ENCODE measurements at places on chromosomes 7 and 10. TPM values are rescaled to one million over a fixed set of nuclear protein-coding genes. Genes with fewer than 3 reads are reported as not detected.

ELFN1 gene
- 3.5 TPM for total RNA-seq

IFIT3 gene
- total RNA-seq, result 22.4 TPM

GRCh38 chr7:48976253-48976652 lies 51.9 kb downstream of the CDC14C start:
- no peak for DNase-seq

DNA sequence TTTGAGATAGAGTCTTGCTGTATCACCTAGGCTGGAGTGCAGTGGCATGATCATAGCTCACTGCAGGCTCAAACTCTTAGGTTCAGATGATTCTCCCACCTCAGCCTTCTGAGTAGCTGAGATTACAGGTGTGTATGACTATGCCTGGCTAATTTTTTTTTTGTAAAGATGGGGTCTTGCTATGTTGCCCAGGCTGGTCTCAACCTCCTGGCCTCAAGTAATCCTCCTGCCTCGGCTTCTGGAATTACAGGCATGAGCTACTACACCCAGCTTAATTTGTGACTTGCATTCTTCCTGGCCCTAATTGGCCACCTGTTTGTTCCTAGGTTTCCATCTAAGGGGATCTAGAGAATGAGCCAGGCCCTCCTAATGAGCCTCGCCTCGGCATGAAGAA lies 9.3 kb downstream of the ARHGAP22 start:
- DNase-seq, result no peak

- peak; percentile 43 for DNase-seq
Observed at GRCh38 chr10:5540080-5540479, 15.3 kb downstream of the CALML3 start.

DNA sequence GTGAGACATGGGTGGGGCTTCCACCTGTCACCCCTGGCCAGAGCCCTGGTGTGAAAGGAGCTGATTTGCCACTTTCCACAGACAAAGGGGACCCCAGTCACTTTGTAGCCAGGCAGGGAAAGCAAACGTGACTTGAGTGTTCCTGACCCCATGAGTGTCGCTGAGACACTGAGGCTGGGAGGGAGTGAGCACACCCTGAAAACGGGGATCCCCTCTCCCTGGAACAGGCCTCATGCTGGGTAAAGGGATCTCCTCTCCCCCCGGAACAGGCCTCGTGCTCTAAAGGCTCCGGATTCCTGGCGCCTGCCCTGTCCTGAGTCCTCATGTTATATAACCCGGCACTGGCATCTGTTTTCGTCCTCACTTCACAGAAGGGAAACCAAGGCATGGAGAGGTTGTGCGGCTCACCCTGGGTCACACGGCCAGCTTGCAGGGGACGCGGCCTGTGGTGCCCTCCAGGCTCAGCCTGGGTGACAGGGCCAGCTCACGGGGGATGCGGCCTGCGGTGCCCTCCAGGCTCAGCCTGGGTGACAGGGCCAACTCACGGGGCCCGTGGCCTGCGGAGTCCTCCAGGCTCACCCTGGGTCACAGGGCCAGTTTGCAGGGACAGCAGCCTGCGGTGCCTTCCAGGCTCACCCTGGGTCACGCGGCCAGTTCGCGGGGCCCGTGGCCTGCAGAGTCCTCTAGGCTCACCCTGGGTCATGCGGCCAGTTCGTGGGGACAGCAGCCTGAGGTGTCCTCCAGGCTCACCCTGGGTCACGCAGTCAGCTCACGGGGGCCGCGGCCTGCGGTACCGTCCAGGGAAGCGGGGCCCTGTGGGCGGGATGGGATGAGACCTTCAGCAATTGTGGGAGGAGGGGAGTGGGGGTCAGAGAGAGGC lies 104.7 kb downstream of the PDGFA start:
- peak; percentile 67 for DNase-seq

DNA sequence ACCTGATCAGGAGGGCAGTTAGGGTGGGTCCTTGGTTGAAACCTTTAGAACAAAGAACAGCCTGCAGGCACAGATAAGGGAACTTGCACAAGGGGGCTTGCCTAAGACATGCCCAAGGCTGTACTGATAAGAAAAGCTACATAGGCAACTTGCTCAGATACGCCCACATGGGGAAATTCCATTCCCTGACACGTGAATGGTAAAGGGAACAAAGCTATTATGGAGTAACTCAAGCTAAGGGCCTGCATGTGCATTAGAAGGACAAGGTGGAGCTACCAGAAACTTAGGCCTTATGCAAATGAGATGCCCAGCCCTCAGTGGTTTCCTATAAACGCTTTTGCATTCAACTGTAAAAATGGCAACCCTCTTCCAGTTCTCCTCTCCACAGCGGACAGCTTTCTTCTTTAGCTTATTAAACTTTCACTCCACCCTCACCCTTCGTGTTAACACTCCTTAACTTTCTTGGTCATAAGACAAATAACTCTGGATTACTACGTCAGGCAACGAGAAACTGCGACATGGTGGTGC lies 1192.1 kb upstream of the CELF2 start:
- no peak for DNase-seq

DNA sequence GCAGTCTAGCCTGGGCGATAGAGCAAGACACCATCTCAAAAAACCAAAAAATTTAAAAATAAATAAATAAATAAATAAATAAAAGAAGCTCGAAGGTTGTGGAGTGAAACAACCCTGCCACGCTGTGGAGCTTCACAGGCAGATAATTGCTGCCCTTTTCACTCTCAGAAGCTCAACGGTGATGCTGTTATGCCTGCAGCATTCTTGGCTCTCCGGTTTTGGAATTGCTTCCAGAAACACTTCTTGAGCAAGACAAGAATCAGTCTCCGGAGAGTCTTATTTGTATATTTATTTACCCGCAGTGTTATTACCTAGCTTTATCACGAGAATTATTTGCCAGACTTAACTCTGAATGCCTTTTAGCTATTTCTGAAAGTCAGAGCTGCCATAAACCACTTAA lies 40.5 kb upstream of the UBE2H start:
- no peak for DNase-seq

Data from spleen (tissue), 13 donors.